Dorsolateral prefrontal cortex (tissue), 122 donors: ENCODE measurements at places on chromosomes 4 and X.

DNA sequence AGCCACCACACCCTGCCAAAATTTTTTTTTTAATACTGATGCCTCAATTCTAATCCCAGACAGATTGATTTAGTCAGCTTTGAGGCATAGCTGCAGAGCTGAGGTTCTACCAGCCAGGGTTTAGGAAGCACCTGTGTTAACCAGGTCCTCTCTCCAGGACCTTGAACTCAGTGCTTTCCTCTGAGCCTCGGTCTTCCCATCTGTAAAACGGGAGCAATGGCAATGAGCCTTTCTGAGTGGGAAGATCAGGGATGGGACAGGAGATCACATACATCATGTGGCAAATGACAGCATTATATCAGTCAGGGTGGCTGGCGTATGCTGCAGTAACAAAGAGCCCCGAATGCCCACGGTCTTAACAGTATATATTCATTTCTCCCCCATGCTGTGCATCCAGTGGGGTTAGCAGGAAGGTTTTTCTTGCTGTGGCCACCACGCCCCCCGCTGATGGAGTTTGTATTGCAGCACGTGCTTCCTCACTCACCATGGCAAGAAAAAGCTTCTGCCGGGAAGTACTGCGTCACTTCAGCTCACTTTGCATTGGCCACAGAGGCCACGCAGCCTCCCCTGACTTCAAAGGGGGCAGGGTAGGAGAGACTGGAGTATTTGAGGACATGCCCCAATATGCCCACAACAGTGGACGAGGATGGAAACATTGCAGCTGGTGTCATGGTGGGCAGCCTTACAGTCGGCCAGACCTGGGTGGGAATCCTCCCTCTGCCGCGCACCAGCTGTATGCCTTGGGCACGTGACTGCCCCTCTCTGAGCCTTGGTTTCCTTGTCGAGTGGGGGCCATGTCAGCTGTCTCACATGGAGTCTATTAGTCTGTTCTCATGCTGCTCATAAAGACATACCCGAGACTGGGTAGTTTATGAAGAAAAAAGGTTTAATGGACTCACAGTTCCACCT is 24.1 kb upstream of the MRFAP1 start:
- DNase-seq: peak; percentile 8

GRCh38 chr4:76108467-76109181 is 34.1 kb downstream of the ART3 start:
- no peak for DNase-seq

DNA sequence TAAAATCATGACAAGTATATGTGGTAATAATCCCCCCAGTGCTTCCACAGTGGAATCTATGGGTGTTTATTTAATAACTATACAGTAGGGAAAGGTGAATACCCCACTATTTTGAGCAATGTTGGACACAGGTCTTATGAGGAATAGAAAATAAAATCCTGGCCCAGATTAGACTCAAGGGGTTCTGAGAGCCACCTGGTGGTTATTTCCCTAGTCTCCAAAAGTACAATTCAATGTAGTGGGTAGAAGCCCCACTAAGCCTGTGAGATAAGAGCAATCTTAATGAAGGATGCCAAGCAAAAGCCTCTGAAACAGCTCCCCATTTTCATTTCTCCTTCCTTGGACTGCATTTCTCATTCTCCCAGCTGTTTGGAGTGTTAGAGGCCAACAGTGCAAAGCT is 328.2 kb upstream of the NR3C2 start:
- no peak for DNase-seq

DNA sequence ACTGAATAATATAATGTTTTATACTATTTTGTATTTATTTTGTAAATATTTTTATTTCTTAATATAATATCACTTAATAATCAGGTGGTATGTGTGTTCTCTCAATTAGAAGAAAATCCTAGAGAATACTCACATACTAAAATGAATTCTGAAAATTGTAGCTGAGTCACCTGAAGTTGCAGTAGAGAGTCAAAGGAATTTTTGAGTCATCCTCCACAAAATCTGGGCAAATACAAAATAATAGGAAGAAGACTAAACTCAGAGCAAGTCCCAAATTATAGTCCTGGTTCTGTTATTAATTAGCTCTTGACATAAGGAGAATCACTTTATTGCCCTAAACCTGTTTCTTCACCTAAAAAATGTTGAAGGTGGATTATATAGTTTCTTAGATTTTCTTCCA is 57.8 kb downstream of the SPATA4 start:
- DNase-seq: no peak

GRCh38 chrX:79169484-79169883 is 25.0 kb downstream of the GPR174 start:
- DNase-seq: no peak

DNA sequence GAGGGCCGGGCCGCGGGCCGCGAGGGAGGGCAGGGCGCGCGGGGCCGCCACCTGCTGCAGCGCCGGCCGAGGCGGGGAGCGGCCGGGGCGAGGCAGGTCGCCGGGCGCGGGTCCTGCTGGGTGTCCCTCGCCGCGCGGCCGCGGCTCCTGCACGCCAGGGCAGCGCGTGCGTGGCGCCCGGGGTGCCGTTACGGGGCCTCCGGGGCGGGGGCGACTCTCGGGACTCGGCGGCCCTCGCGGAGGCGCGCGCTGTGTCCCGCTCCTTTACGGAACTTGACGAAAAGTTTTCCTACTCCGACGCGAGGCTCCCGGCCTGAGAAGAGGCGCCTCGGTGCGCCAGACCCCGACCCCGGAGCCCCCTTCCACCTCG is 329 bp downstream of the TBC1D14 start:
- DNase-seq: no peak

DNA sequence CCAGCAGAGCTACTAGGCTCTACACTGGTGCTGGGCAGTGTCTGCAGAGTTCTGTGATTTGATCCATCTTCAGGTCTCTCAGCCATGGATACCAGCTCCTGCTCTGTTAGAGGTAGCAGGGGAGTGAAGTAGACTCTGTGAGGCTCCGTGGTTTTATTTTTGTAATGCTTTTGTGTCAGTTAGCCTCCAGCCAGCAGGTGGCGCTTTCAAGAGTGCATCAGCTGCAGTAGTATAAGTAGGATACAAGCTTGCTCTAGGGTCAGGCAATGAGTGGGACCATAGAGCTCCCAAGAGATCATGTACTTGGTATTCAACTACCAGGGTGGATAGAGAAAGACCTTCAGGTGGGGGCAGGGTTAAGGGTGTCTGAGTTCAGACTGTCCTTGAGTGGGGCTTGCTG is 362.5 kb upstream of the TRAM1L1 start:
- DNase-seq: no peak

DNA sequence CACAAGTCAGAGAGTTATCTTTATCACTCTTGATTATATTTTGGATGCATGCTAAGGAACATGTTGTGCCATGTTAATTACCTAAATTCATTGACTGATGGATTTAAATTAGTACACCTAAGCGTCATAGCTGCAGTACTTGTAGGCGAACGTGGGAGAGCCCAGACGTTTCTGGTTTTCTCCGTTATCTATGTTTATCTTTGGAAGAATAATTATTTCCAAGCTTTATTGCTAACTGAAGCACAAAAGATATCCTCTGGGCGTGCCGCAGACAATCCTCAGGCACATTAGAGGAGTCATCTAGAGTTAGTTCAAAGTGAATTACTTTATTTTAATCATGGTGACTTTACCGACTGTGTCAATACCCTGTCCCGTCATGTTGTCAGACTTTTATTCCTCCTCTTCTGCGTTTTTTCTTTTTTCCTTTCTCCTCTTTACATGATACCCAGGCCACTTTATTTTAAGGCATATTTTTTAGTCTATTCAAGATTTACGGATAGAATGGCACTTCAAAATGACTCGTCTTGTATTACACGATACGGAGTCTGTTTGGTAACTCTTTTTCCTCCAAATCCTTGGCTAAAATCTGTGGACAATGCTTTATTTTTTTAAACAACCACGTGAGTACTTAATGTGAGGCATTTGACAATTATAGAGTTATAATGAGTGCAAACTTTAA is 632.0 kb upstream of the TENM3 start:
- no peak for DNase-seq

DNA sequence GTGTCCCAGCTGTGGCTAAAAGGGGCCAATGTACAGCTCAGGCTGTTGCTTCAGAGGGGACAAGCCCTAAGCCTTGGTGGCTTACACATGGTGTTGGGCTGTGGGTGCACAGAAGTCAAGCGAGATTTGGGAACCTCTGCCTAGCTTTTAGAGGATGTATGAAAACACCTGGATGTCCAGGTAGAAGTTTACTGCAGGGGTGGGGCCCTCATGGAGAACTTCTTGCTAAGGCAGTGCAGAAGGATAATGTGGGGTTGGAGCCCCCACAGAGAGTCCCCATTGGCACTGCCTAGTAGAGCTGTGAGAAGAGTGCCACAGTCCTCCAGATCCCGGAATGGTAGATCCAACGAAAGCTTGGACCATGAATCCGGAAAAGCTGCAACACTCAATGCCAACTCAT is 40.5 kb downstream of the UBA6 start:
- DNase-seq: no peak

DNA sequence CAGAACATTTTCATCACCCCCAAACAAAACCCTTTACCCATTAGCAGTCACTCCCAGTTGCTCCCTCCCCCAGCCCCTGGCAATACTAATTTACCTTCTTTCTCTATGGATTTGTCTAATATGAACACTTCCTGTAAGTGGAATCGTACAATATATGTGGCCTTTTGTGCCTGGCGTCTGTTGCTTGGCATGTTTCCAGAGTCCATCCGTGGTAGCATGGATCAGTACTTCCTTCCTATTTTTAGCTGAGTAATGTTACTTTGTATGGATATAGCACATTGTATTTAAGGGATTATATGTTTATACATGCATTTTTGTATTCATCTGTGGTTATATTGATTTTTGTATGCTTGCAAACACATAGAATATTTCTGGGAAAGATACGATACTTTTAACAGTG is 48.2 kb downstream of the PPEF1 start:
- no peak for DNase-seq

- no peak for DNase-seq
Measured at GRCh38 chr4:142452161-142452855, 393.8 kb downstream of the INPP4B start.

- no peak for DNase-seq
Measured at GRCh38 chr4:20787940-20788665, 87.8 kb downstream of the PACRGL start.

GRCh38 chr4:138185859-138186645 is 56.1 kb downstream of the SLC7A11 start:
- DNase-seq: no peak

- DNase-seq: no peak
Measured at GRCh38 chrX:69109706-69110105, 55.5 kb downstream of the PJA1 start.

DNA sequence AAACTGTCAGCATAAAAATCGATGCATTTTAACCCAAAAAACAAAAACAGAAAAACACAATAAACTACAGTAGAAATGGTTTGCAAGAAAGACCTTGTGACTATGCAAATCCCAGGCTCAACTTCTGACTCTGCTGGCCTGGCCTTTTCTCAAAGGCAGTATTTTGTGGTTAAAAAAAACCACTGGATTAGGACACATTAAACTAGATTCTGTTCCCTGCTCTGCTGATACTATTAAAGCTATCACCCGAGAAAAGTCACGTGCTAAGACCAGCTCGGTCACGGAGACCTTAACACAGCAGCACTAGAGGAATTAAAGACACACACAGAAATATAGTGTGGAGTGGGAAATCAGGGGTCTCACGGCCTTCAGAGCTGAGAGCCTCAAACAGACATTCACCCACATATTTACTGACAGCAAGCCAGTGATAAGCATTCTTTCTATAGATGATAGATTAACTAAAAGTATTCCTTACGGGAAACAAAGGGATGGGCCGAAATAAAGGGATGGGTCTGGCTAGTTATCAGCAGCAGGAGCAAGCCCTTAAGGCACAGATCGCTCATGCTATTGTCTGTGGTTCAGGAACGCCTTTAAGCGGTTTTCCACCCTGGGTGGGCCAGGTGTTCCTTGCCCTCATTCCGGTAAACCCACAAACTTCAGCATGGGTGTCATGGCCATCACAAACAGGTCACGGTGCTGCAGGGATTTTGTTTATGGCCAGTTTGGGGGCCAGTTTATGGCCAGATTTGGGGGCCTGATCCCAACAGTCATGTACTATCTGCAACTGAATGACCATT is 16.1 kb downstream of the CBR4 start:
- no peak for DNase-seq

GRCh38 chrX:150119323-150119722 is 181.0 kb upstream of the EOLA2 start:
- no peak for DNase-seq

DNA sequence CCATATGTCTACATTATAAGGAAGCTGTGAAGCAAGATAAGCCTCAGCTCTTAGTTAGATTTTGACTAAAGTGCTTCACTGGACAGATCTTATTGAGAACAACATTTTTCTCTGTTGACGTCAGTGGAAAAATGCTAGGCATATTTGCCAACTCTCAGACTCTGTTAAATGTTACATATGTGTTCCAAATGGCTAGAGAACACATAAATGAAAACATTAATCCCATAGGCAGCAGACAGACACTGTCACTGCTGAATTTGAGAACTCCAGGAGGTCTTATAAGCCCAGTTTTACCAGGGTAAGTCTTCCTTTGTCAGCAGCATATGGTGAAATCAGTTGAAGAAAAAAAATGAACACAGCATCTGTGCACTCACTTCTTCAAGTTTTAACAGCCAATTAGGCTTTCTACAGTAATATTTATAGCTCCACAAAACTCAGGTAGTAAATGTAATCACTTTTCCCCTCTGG is 186.9 kb downstream of the CAMK2D start:
- no peak for DNase-seq

- DNase-seq: no peak
Measured at GRCh38 chrX:71160475-71160874, 15.8 kb downstream of the NLGN3 start.

DNA sequence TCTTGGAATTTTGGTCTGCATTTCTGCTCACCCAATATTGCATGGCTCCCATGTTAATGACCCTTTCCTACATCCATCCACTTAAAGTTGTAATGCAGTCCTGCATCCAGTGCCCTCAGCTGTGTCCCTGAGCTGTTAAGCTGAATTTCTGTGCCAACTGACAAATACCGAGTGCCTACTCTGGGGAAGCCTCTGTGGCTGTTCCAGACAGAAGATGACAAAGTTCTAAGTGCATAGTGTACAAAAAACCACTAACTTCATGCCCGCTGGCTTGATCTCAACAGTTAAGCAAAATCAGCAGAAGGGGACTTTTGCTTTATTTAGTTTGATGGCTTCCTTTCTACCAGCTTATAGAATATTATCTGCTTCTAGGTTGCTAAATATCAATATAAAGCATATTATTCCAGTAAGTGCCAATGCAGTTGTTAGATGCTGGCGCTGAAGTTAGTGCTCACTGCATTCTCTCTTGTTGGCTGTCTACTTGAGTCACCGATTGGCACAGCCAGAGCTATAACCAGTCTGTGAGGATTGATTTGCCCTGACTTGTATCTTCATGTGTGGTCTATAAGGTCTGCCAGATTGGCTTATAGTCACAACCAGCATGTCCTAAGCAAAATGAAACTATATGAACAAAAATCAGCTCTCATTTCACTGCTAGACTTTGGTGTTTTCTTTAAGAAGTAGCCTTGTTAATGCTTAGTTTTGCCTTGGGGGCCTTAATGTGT is 98.9 kb downstream of the KLHL8 start:
- no peak for DNase-seq

- no peak for DNase-seq
Measured at GRCh38 chrX:38868941-38869401, 67.7 kb downstream of the MID1IP1 start.
